Stimulated activated effector memory CD8-positive, alpha-beta T cell treated with anti-CD3 and anti-CD28 coated beads, Interleukin-12 subunit alpha, Interleukin-12 subunit beta, amount 100 ng/mL, for 72 hours (primary cell): ENCODE measurements at places on chromosomes 2 and 18.
A peak's percentile ranks its signal among the peaks of the same experiment; 100 is the strongest.

GRCh38 chr2:1884933-1885580, 140.7 kb upstream of the PXDN start:
- no peak for DNase-seq

- no peak for DNase-seq
Measured at GRCh38 chr2:193373120-193373519, 1178.4 kb upstream of the TMEFF2 start.

GRCh38 chr2:38875576-38876367, at the start of the genes DHX57 and MORN2:
DHX57 (minus strand) TSS chr2:38875934; CDS start chr2:38868405, 7,529 bp downstream.
MORN2 (plus strand) TSS chr2:38875976.
- peak; percentile 68 for DNase-seq

- peak; percentile 58 for DNase-seq
Measured at GRCh38 chr2:44833171-44834069, 108.1 kb upstream of the SIX3 start.

GRCh38 chr2:44672431-44672830, 269.1 kb upstream of the SIX3 start:
- no peak for DNase-seq

DNA sequence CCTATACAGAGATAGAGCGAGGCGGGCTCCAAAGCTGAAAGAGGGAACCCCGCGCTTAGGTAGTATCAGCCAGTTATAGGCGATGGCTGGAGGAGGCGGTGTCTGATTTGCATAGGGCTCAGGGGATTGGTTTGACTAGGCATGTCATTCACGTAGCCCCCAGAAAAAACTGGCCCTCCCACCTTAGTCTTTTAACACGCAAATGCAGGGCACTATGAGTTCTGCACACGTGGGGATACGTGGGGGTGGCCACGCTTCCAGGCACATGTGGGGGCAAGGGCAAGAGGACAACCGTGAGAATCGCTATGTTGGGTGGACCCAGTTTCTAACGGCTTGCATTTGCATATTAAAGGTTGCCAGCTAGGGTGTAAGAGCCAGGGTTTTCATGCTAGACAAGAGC, 56.7 kb upstream of the MSTN start:
- DNase-seq: peak; percentile 53

DNA sequence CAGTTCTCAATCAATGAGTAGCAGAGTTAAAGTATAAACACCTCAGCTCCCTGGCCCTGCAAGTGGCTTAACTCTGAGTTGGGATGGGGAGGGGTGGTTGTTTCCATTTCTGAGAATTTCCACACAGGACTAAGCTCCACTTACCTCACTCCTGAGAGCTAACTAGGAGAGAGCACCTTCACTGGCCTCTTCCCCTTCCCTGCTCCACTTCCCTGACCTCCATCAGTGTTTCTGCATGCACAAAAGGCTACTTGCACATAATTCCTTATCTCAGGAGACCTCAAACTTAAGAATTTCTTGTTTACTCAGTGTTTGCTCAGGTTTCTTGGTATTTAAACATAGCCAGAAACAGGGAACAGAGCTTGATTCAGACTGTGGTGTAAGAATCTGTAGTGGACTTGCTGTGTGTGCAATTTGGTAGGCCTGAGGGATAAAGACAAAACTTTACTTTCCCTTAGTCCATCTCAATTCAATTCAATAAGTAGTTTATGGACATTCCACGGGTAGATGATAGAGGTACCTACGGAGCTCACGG, 97.2 kb downstream of the PID1 start:
- no peak for DNase-seq

GRCh38 chr2:230319211-230319862, 7.7 kb upstream of the SP140L start:
- peak; percentile 77 for DNase-seq

- DNase-seq: no peak
Measured at GRCh38 chr2:140998577-140998976, 1132.2 kb downstream of the LRP1B start.
